Pancreas (tissue), 10 donors: ENCODE measurements at places on chromosomes 3 and 15. TPM values are rescaled to one million over a fixed set of nuclear protein-coding genes. Genes with fewer than 3 reads are reported as not detected.

DNA sequence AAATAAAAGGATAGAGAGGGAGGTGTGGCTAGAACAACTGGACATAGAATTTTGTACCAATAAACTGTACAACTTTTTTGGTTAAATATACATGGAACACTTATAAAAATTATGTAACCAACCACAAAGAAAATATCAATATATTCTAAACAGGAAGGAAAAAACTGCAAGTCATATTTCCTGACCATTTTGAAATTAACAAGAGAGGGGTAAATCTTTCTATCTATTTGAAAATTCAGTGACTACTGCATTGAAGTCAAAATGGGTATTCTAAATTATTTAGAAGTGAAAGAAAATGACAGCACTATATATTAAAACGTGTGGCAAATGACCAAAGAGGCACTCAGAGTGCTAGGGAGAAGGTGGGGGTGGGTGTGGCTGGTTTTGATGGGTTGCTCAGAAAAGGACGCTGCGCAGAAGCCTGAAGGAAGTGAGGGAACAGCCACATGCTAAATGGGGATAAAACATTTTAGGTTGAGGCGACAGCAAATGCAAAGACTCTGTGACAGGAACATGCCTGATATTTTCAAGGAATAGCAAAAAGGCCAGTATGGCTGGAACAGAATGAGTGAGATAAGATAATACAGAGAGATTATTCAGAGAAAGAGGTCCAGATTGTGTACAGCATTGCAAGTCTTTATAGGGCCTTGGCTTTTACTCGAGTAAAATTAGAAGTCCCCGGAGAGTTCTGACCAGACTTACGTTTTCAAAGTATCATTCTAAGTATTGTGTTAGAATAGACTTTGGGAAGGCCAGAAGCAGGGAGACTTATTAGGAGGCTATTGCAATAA is 41.1 kb downstream of the ERICH6 start:
- H3K4me3 ChIP-seq, result no peak overlapping the region
- no peaks in the 10 kb centered on the region for H3K27me3 ChIP-seq
- no peaks in the 10 kb centered on the region for H3K36me3 ChIP-seq
- DNase-seq, result no peak

DNA sequence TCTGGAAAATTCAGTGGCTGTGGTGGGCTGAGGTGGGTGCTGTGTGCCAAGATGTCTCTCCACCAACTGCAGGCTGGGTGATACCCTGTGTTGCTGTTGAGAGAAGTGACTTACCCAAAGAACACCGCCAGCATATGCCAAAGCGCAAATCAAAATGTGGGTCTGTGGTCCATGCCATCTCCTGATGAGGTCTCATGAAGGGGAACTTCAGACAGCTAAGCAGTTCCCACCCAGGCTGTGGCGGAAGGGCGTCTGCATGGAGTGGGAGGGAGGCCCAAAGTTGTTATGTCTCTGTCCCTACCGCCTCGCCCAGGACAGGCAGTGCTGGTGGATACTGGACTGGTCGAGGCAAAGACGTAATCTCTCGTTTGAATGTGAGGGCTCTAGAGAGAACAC is 70.9 kb upstream of the PLXNA1 start:
- no peak for DNase-seq
- H3K27ac ChIP-seq, result peak overlapping the region; percentile 41
- no peaks in the 10 kb centered on the region for H3K27me3 ChIP-seq
- no peaks in the 10 kb centered on the region for H3K36me3 ChIP-seq
- H3K4me1 ChIP-seq, result no peaks in the 10 kb centered on the region

The EID1 gene
- 96.3 TPM for polyA plus RNA-seq

DNA sequence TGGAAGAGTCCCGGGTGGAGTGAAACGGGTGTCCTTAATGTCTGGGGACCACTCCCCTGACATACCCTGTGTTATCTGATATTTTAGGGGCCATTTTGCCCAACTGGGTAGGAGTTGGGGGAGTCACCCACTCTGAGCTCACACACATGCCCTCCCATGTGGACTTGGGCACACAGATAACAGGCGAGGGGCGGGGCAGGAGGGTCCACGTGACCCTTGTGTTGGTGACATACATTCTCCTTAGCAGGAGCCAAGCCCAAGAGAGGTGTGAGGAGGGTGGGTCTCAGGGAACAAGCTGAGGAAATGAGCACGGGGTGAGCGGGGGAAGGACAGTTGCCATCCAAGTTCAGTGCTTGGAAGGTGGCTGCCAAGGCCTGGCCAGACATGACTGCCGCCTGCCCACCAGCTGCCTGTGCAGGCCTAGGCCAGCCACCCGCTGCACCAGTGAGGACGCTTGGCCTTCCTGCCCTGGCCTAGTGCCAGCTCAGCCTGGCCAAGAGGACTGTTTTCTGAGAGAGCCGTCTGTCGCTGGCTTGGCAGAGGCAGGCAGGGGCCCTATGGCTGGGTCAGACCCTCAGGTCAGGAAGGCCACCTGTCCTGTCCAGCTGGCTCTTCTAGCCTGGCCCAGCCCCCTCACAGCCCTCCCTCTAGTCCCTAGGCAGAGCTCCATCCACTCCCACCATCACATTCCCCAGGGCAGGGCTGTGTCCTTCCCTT is 31.3 kb upstream of the TMEM115 start:
- no peak overlapping the region for H3K4me3 ChIP-seq
- H3K27ac ChIP-seq, result no peak overlapping the region
- H3K4me1 ChIP-seq, result peaks cover 30% of the 10 kb centered on the region
- no peaks in the 10 kb centered on the region for H3K36me3 ChIP-seq

DNA sequence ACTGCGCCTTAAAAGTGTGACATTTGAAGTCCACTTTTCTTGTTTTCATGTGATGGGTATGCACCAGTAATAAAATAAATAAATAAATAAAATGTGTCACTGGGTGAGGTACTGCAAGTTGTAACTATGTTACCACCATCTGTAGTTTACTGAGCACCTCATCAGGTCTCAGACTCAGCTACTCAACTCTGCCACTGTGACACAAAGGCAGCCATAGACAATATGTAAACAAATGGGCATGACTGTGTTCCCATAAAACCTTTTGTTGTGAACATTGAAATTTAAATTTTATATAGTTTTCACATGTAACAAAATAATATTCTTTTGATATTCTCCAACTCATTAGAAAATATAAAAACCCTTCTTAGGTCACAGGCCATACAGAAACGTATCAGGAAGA is 120.1 kb downstream of the DNAJB8 start:
- H3K27me3 ChIP-seq, result no peaks in the 10 kb centered on the region
- H3K36me3 ChIP-seq, result no peaks in the 10 kb centered on the region
- peaks cover 38% of the 10 kb centered on the region for H3K4me1 ChIP-seq

DNA sequence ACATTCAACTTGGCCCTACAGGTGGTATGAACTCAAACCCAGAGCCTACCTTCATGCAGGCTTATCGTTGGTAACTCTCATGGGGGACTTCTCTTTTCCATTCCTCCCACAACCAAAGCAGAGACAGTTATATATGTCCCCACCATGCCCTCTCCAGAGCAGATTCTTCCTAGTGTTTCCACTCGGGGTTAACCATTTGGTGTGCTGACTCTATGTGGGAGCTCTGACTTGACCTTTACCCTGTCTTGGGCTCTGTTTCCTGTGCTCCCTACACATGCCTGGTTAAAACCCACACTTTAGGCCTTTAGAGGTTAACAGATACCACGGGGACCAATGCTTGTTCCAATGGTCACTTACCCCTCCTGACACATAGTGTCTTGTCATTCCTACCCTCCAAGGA is 80.7 kb downstream of the FSIP1 start:
- no peak overlapping the region for H3K4me3 ChIP-seq
- no peaks in the 10 kb centered on the region for H3K27me3 ChIP-seq
- no peaks in the 10 kb centered on the region for H3K4me1 ChIP-seq

DNA sequence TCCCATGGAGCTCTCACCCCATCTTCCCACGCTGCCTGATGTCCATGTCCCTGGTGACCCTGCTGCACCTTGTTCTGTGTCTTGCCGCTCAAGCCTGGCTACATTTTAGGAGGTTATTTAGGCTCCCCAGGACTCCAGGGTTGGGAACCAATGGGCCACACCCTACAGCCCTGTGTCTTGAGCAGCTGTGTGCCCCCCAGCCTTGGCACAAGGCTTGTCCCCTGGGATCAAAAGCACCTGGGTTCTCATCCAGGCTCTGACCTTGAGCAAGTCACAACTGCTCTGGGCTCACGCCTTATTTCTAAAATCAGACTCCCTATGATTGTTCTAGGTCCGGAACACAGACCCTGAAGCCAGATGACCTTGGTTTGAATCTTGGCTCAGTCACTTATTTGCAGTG is 14.1 kb downstream of the SPSB4 start:
- H3K36me3 ChIP-seq, result no peaks in the 10 kb centered on the region
- peaks cover 34% of the 10 kb centered on the region for H3K4me1 ChIP-seq
- no peak overlapping the region for H3K4me3 ChIP-seq
- peak overlapping the region; percentile 68 for H3K27ac ChIP-seq
- DNase-seq, result peak; percentile 63
